ENCODE measurements at places on chromosomes 3 and 15.
A peak's percentile ranks its signal among the peaks of the same experiment; 100 is the strongest.

DNA sequence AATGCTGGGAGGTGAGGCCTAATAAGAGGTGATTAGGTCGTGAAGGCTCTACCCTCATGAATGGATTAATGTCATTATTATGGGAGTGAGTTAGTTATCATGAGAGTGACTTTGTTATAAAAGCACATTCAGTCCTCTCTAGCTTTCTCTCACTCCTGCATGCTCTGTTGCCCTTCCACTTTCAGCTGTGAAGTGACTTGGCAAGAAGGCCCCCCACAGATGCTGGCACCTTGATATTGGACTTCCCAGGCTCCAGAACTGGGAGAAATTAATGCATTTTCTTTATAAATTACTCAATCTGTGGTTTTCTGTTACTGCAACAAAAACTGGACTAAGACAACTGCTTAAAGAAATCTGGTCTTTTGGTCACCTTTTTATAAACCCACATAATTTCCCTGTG, 144.3 kb downstream of the FBN1 start:
- DNase-seq: no peak

DNA sequence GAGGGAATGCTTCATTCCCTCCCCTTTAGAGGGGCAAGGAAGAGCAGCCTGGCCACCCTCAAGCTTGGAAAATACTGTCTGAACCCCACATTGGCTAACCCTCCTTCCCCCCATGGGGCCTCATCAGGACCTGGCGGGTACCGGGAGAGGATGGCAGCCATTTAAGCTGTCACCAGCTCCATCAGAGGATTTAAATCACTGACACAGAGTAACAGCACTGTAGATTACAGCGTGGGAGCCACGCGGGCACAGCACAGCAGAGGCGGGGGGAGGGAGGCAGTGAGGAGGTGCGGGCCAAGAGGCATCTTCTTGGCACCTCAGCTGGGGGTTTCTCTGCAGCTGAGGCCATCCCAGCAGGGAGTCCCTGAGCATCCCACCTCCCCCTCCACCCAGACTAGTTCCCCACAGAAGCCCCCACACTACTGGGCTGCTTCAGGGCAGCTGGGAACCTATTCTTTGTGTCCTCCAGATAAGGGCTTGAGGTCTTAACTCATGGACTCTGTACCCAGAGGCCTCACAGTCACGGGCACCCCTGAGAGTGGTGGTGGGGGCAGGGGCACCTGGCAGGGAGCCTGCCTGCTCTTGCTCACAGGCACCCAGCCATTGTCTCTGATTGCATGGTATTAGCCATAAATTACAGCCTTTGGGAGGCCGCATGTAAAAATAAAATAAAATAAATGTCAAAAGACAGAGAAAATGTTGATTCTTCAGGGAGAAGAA, 21.9 kb upstream of the CACNA2D2 start:
- DNase-seq: no peak

GRCh38 chr3:171279972-171280371, 180.2 kb downstream of the TNIK start:
- DNase-seq: no peak

DNA sequence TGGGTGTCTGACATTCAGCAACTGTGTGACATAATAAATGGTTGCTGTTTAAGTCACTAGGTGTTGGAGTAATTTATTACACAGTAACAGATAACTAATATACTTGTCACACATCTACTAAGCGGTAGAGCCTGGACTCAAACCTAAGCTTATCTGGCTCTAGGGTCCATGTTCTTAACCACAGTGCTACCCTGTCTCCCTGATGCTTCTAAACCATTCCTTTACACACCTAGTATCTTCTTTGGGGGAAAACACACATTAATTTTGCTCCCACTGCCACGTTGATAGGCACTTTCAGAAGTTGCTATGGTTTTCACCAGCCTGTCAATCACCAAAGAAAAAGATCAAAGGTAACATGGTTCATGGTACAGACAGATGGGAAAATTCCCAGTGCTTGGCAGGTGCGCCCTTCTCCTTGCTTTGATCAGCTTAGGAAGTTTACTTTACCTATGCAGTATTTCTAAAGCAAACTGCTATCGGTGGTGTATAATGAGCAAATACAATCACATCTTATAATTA, 150.8 kb downstream of the PDZRN3 start:
- DNase-seq: no peak

DNA sequence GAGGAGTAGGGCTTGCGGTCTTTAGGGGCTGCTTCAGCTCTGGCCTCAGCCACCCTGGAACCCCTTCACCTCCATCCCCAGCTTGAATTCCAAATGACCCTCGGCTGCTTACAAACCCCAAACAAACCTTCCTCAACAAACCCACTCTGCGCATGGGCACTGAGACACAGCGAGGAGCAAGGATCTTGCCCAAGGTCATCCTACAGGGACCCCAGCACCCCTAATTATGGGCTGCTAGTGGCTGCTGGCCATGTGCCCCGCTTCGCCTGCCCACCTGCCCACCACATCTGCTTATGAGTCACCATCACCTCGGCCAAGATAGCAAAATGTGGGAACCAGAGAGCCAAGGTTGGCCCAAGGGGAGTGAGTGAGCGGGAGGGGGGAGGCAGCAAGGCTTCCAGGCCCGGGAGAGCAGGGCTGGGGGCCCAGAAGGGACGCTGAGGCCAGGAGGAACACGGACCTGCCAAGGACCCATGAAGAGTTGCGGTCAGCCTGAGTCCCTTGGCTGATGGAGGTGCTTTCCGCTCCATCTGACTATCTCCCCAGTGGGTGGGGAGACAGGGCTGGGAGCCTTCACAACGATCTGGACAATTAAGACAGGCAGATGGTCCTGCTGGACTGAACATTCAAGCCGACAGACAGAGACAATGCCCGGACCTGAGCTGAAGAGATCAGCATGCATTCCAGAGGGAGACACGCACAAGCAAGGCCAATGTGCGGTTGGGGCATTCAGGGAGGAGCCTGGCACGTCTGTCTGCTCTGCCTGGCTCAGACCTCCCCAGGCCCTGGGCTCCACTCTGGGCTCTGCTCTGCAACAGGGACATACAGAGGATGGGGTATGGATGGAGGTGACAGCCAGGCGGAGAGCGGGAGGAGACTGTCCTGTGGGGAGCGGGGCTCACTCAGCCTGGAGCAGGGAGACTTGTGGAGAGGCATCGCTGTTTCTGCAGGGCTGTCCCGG, 10.8 kb upstream of the GRIP2 start:
- no peak for DNase-seq

DNA sequence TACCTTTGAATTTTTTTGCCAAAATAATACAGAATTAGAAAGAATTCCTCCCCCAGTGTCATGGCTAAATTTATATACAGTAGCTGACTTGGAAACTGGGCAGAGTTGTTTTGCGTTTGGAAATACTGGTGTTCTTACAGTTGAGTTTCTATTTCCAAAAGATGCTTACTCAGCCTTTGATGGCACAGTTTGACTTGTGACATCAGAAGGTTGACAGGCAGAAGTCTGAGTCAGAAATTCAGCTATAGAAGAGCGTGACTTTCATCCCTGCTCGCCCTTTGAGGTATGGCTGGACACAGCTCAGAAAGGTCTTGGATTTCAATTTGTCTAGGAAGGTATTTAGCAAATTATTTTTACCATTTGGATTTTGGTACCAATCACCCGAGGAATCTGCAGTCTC, 175.8 kb downstream of the VGLL4 start:
- no peak for DNase-seq

DNA sequence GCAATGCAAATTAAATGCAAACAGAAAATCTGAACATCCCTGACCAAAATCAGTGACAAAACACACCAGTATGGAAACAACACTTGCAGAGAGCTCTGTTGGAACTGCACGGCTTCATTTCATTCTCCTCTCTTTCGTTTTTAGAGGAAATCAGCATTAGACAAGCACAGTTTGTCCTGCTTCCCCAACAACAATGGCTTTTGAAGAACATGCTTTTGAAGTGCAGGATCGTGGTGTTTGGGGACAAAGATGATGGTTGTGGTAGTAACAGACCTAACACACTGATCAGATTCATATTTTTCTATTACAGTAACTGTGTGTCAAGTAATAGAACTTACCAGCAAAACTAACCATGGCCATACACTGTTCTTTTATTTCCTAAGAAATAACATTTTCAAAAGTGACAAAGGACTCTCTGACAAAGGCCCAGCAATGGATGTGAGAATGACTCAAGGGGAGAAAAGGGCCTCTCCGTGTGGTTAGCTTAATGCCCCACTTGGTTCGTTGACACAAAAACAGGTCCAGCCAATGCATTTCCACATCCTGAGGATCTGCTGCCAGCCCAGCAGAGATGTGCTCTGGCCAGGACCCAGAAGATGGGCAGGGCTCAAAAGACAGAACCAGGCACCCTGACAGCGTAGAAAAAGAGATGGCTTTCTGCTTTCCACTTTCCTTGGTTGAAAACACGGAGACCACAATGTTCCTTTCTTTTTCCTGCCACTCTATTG, 84.1 kb downstream of the CCNL1 start:
- DNase-seq: no peak

DNA sequence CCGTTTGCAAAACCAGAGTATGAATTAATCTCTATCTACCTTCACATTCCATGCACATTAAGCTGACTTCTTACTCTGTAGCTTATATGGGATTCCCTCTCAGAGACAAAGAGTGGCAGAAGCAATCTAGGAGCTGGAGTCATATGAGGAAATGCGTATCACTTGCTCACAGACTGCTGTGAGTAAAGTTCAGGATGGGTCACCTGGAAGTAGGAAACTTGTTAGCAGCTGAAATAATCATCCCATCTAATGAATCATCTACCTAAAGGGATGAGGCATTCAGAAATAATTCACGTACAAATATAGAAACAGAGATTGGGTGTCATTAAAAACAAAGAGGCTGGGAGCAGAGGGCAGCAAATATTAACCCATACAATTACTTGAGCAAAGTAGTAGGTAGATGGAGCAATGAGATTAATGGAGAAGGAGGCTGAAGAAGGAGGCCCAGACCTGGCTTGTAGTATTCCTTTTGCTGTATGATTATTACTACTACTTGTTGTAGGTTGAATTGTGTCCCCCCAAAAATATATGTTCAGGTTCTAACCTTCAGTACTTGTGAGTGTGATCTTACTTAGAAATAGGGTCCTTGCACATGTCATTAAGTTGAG, 866.3 kb downstream of the ROBO2 start:
- DNase-seq: no peak

GRCh38 chr3:196344663-196345062, 6.5 kb upstream of the TM4SF19 start:
- no peak for DNase-seq

GRCh38 chr15:40409366-40409765, 3.8 kb downstream of the IVD start:
- DNase-seq: no peak

DNA sequence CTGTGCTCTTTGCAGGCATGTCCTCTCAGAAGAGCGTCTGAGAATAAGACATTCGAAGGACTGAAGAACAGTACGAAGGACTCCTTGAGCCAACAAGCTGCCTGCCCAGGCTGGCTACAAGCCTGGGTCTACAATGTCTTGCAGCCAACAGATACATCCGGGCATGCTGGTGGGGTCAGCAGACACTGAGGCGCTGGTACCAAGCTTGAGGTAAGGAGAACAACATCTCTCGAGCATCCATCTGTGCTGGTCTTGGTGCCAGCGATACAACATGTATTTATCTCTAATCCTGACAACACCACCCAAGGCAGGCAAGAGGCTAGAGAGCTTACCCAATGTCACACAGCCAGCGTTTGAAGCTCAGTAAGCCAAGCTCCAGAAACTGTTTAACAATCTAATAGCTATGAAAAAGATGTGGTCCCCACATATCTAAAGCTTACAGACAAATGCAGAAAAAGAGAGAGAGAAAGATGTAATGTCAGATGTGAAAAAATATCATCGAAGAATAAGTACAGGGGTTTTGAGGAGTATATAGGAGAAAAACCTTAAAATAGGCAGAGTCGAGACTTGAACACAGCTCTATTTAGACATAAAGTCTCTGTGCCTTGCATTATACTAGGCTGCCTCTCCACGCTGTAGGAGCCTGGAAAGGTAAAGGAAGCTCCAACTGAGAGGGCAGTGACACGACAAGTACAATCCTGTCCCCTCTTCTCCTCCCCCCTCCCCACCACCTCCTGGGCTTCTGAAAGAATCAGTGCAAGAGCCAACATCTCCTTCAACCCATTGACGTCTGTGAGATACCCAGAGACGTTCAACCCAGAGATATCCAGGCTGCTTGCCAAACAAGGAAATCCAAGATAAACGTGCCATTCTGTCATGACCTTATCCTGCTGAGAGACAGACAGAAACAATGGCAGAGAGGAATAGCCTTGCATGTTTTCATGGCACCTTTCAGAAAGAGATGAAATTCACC, 39.4 kb downstream of the WWTR1 start:
- peak; percentile 27 for DNase-seq

- DNase-seq: no peak
These were observed 177.7 kb upstream of the MCTP2 start for GRCh38 chr15:94053626-94054025.

DNA sequence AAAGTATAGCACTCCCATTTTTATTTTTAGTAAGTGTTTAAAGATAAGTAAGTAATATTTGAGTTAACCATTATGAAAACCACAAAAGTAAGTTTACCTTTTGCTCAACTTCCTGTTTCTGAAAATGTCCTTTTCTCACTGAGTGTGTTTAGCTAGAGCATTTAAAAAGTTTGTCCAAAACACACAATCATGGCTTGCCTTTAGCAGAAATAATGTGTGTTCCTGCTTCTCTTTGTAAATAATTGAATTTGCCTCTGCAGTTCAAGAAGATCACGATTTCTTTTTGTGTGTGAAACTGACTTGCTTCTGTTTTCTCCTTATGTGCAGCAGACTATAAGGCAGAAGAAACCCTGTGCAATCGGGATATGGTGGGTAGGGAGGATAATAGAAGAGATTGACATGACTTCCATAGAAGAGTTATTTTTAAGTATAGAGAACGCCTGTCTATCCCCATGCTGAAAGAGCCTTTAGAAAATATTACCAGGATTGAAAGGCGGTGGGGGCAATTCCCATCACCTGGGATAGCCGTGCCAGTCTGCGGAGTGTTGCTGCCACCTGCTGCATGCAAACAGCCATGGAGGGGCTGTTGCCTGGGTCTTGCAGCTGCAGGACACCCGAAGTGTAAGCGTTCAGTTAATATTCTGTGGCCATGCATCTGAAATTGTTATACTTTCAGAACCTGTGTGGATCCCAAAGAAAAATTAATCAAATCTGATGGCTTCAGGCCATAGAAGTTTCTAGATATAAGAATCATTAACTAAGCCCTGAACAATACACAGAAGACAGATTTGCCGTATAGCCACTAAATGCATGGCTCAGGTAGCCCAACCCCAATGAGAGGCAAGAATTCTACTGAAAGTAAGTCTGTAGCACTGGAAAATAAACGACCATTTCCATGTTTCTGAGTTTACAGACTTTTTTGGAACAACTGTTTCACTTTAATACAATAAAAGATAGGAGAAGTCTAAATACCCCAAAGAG, 2.4 kb upstream of the CD96 start:
- DNase-seq: peak; percentile 58

GRCh38 chr3:170180079-170180907, 1.2 kb downstream of the PHC3 start:
- DNase-seq: peak; percentile 2

- no peak for DNase-seq
These were observed 19.2 kb upstream of the TOP2B start for GRCh38 chr3:25683882-25684281.

- DNase-seq: peak; percentile 50
These were observed 455 bp upstream of the ABHD17C start for GRCh38 chr15:80694611-80695098.

Measured in fibroblast of skin of scalp (primary cell).